ENCODE measurements at places on chromosomes 5 and 9.

GRCh38 chr9:135786146-135786690 is 84.2 kb downstream of the KCNT1 start:
- DNase-seq, result no peak

GRCh38 chr5:10505517-10506095 is 58.3 kb upstream of the ANKRD33B start:
- DNase-seq, result no peak

DNA sequence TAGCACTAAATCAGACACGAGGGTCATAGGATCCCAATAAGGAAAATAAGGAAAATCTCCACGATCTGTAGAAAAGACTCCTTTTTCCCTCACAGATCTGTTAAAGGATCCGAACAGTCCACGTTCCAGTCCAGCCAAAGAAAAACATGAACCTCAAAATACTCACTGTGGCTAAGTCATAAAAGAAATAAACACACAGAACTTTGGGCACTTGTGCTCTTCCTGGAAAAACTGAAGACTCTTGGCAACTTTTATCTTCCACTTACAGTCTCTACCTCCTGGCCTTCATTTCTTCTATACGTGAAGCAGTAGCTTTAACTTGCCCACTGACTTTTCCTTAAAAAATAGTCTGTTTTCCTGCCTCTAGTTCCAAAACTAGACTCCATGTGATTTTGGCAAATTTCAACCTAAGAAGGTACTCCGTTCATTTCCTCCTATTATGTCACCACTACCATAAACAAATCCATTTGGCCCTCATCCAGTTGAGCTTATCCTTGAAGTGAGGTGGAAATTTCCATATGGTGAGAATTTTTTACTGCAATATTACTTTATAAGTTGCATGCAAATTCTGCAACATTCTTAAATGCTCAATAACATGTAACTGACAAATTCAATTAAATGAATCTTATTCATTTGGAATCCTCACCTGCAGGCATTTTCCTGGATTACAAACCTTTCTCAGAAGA is 5.3 kb upstream of the LHFPL2 start:
- DNase-seq, result no peak

- DNase-seq, result no peak
These were observed 457.2 kb upstream of the TNC start for GRCh38 chr9:115575147-115575546.

DNA sequence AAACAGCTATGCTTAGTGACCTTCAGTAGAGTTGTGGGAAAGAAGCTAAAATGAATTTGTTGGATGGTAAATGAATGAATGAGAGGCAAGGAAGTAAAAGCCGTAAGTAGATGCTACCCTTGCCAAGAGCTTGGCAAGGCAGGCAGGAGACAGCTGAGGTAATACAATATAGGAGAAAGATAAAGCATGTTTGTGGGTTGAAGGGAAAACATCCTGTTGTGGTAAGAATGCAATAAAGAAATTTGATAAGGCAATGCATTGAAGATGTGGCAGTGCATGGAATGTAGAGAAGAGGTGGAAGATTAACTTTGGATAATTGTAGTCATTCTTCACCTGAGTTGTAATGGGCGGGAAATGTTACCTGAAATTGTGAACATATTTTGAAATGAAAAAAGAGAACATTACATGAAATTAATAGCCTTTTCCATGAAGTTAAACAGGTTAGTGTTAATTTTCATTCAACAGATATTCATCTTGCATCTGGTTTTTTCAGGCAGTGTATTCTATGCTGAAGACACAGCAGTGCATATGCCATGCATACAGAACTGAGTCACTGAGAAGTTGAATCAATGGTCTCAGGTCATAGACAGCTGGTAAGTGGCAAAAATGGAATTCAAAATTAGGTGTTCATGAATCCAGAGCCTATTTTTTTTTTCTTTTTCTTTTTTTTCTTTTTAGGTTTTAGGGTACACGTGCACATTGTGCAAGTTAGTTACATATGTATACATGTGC is 43.4 kb upstream of the SPINK5 start:
- DNase-seq, result no peak

DNA sequence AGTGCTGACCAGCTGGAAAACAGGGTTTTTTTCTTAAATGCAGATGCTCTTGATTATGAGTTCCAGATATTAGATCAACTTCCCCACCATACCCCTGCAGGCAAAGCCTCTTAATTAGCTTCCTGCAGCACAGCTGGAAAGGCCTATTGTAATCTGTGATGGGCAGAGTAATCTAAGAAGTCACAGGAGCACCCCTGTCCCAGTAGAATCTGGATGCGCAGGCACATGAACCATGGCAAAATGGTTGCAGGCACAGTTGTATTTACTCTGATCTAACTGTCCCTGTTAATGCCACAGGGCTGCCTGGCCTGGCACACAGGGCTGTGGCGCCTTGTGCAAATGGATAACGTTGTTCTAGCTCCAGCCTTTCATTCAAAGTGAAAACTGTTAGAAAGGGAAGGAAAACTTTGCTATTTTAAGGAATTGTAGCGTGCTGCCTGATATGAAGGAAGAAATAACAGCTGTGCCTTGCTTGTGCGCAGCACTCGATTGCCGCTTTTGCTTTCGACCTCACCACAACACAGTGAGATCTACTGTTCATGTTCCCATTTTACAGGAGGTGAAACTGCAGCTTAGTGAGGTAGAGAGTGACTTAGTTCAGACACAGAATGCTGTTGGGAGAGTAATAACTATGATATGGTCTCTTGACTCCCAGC is 2.3 kb downstream of the TGFBI start:
- no peak for DNase-seq
